Cerebellar nuclear complex (tissue), 1 donor: ENCODE measurements at places on chromosomes 1 and 21.

DNA sequence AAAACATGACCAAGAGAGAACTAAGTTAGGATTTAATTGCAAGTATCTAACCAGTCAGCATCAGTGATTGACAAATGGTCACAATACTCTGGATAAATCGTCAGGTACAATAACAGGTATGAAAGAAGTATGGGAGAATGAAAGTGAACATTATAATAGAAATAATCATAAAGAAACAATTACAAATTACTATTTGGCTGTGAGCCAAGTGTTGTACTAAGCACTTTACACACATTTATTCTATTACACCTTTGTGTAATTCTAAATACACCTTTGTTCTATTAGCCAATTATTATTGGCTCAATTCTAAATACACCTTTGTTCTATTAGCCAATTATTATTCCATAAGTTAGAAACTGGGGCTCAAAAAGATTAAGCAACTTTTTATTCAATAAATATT is 114.7 kb downstream of the KCNH1 start:
- no peak for DNase-seq

GRCh38 chr1:89965193-89965768 is 29.6 kb upstream of the ZNF326 start:
- DNase-seq, result no peak

- DNase-seq, result no peak
These were observed 63.9 kb downstream of the PLPPR4 start for GRCh38 chr1:99328171-99328570.

- DNase-seq, result no peak
These were observed 436.4 kb upstream of the PKN2 start for GRCh38 chr1:88247666-88248065.

GRCh38 chr21:36350282-36350910 is 30.4 kb downstream of the MORC3 start:
- no peak for DNase-seq

- DNase-seq, result no peak
These were observed 23.5 kb upstream of the LRRN2 start for GRCh38 chr1:204709021-204709420.

GRCh38 chr1:8127171-8127641 is 101.1 kb upstream of the ERRFI1 start:
- DNase-seq, result no peak
